Ovary (tissue), 10 donors: ENCODE measurements at places on chromosomes 13 and 19. TPM values are rescaled to one million over a fixed set of nuclear protein-coding genes. Genes with fewer than 3 reads are reported as not detected.

DCT gene
- total RNA-seq: 0.47 TPM

SLC7A10 gene
- total RNA-seq: not detected

SULT2B1 gene
- total RNA-seq: not detected

DAPK3 gene
- total RNA-seq: 101 TPM

ZNF224 gene
- 24.1 TPM for total RNA-seq

FXYD1 gene
- 36.5 TPM for total RNA-seq

KATNAL1 gene
- 23.2 TPM for total RNA-seq

SLC25A42 gene
- 23.2 TPM for total RNA-seq

ZNF492 gene
- total RNA-seq: 0.37 TPM

WDR18 gene
- 19.4 TPM for total RNA-seq

OR7C1 gene
- total RNA-seq: not detected

AMH gene
- total RNA-seq: 1.3 TPM

DNA sequence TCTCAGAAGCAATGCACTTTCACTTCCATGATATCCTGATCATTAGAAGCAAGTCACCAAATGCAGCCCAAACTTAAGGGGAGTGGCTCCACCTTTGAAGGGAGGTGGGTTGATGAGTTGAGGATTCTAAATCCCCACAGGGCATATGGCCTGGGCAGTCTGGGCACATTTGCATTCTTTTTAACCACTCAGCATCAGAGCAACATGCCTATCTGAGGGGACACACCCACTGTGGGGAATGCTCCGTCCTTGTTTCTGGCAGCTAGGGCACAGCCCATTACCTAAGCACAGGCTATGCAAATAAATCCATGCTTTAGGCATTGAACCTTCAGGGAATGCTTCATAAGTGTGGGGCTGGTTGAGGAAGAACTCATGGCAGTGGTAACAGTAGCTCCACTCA, 12.3 kb upstream of the SACS start:
- H3K27ac ChIP-seq: no peak overlapping the region
- H3K4me1 ChIP-seq: no peaks in the 10 kb centered on the region
- no peaks in the 10 kb centered on the region for H3K27me3 ChIP-seq
- no peak for DNase-seq

DNA sequence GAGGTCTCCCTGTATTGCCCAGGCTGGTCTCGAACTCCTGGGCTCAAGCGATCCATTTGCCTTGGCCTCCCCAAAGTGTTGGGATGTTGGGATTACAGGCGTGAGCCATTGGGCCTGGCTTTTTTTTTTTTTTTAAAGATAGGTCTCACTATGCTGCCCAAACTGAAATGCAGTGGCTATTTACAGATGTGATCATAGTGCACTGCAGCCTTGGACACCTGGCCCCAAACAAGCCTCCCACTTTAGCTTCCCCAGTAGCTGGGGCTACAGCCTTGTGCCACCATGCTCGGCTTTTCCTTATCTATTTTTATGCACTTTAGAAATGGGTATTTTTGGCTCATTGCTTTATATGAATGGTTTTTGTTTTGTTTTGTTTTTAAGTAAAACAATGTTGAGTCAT, 37.4 kb downstream of the LSM14A start:
- H3K27ac ChIP-seq: no peak overlapping the region
- no peaks in the 10 kb centered on the region for H3K4me1 ChIP-seq
- no peak overlapping the region for H3K4me3 ChIP-seq
- no peaks in the 10 kb centered on the region for H3K27me3 ChIP-seq
- DNase-seq: no peak

- H3K36me3 ChIP-seq: no peaks in the 10 kb centered on the region
- H3K4me3 ChIP-seq: no peak overlapping the region
- no peak overlapping the region for H3K27ac ChIP-seq
These were observed 73.9 kb downstream of the MZT1 start for GRCh38 chr13:72653506-72653905.

DNA sequence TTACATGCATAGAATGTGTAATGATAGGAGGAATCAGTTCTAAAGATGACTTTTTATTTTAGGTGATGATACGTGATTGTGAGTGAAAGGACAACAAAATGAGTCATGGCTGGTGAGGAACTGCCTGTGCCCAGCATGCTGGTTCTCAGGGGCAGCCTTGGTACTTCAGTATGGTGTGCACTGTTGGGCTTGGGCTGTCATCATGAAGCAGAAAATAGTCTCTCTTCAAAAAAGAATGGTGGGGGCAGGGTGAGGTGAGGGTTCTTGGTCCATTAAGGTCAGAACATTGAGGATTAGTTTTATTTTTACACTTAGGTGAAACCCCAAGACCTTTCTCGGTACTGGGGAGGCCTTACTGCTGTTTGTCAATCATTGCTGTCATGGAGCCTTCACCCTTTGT, 309.5 kb downstream of the MTUS2 start:
- H3K27ac ChIP-seq: no peak overlapping the region
- no peaks in the 10 kb centered on the region for H3K27me3 ChIP-seq
- H3K4me3 ChIP-seq: no peak overlapping the region
- H3K4me1 ChIP-seq: no peaks in the 10 kb centered on the region
- no peaks in the 10 kb centered on the region for H3K36me3 ChIP-seq

DNA sequence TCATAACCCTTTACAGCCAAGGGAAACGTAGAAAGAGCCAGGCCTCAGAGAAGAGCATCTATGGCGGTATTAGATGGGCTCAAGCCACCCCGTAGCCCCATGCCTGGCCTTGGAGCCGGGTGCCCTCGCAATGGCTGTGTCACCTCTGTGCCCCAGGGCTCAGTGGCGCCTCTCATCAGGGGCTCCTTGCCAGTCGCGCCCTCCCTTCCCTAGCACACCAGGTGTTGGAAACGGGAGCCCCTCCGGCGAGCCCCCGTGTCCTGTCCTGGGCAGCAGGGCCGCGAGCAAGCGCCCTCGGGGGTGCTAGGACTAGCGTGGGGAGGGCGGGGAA, 453 bp downstream of the ZNF256 start:
- no peak for DNase-seq
- peak overlapping the region; percentile 56 for H3K27ac ChIP-seq
- peaks cover 4% of the 10 kb centered on the region for H3K4me1 ChIP-seq
- H3K4me3 ChIP-seq: peak overlapping the region; percentile 91
- H3K36me3 ChIP-seq: no peaks in the 10 kb centered on the region
- H3K27me3 ChIP-seq: no peaks in the 10 kb centered on the region

- H3K4me3 ChIP-seq: no peak overlapping the region
- no peaks in the 10 kb centered on the region for H3K4me1 ChIP-seq
- H3K36me3 ChIP-seq: no peaks in the 10 kb centered on the region
These were observed 18.9 kb downstream of the ZNF536 start for GRCh38 chr19:30391052-30391451.

DNA sequence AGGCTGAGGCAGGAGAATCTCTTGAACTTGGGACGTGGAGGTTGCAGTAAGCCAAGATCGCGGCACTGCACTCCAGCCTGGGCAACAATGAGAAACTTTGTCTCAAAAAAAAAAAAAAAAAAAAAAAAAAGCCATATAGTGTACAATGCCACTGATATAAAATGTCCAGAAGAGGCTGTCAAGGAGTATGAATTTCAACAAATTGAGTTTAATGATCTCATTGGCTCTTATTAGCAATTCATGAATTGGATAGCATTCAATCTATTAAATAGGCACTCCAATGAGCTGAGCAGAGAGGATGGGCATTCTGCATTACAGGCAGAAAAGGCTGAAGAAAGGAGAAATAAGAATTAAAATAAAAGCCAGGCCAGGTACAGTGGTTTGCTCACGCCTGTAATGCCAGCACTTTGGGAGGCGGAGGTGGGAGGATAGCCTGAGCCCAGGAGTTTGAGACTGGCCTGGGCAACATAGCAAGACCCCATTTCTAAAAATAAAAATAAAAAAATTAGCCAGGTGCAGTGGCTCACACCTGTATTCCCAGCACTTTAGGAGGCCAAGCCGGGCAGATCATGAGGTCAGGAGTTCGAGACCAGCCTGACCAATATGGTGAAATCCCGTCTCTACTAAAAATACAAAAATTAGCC, 757 bp upstream of the LMNB2 start:
- H3K27ac ChIP-seq: peak overlapping the region; percentile 52
- peak overlapping the region; percentile 12 for H3K4me3 ChIP-seq
- peaks cover 7% of the 10 kb centered on the region for H3K4me1 ChIP-seq
- no peaks in the 10 kb centered on the region for H3K27me3 ChIP-seq

DNA sequence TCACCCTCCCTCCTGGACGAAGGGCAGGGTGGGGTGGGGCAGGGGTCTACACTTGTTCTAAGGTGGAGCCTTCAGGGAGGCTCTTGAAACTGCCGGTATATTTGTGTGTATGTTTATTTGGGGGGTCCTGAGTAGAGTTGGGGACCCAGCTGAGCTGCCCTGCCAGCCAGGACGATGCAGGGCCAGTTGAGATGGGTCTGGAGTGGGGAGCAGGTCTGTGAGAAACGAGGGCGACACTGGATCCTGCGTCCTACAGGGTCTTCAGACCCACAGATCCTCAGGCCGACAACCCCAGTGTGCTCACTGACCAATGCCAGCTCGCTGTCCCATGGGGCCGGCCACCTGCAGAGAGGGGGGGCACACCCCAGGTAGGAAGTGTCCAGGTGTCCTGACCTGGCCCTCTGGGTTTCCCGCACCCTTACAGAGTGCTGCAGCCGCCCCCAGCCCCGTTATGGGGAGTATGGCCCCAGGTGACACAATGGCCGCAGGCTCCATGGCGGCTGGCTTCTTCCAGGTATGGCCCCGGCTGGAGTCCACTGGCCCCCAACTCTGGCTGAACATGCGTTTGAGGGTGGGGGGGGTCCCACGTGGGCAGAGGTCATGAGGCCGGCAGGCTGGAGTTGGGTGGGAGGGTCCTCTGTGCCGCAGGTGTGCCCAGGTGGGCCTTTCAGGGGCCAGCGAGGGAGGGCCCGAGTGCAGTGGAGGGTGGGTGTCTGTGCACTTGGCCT, 7.4 kb downstream of the ISYNA1 start:
- H3K27me3 ChIP-seq: no peaks in the 10 kb centered on the region
- no peaks in the 10 kb centered on the region for H3K36me3 ChIP-seq
- no peak overlapping the region for H3K27ac ChIP-seq
- H3K4me1 ChIP-seq: peaks cover 22% of the 10 kb centered on the region
- peak; percentile 64 for DNase-seq

- no peak overlapping the region for H3K27ac ChIP-seq
- no peak for DNase-seq
- no peaks in the 10 kb centered on the region for H3K27me3 ChIP-seq
- no peak overlapping the region for H3K4me3 ChIP-seq
These were observed 589.9 kb downstream of the PCDH9 start for GRCh38 chr13:66640231-66640630.

- no peaks in the 10 kb centered on the region for H3K36me3 ChIP-seq
- no peak for DNase-seq
- no peak overlapping the region for H3K27ac ChIP-seq
- H3K4me3 ChIP-seq: no peak overlapping the region
These were observed 6.7 kb downstream of the ONECUT3 start for GRCh38 chr19:1760020-1760419.

DNA sequence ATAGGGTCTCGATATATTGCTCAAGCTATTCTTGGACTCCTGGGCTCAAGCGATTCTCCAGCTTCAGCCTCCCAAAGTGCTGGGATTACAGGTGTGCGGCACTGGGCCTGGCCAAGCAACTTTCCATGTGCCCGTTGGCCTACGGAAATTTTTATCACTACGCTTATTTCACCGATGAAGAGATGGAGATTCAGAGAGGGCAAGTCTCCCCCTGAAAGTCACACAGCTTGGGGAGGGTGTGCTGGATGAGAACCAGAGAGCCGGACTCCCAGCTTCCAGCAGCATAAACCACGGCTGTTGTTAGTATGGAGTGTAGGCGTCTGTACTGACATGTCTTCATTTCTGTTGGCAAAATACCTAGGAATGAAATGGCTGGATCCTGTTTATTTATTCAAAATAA, 11.8 kb upstream of the GNA11 start:
- H3K27me3 ChIP-seq: no peaks in the 10 kb centered on the region
- no peak overlapping the region for H3K27ac ChIP-seq
- H3K4me3 ChIP-seq: no peak overlapping the region
- no peak for DNase-seq
- no peaks in the 10 kb centered on the region for H3K36me3 ChIP-seq
